ENCODE measurements at places on chromosomes 3 and 15.
A peak's percentile ranks its signal among the peaks of the same experiment; 100 is the strongest.

GRCh38 chr3:155001289-155002010, 78.7 kb upstream of the MME start:
- H3K36me3 ChIP-seq = no peaks in the 10 kb centered on the region
- H3K27me3 ChIP-seq = no peaks in the 10 kb centered on the region
- H3K4me3 ChIP-seq = no peak overlapping the region
- no peaks in the 10 kb centered on the region for H3K4me1 ChIP-seq
- no peak for DNase-seq

- H3K36me3 ChIP-seq = no peaks in the 10 kb centered on the region
- no peak overlapping the region for H3K4me3 ChIP-seq
- DNase-seq = no peak
- H3K27ac ChIP-seq = no peak overlapping the region
These were observed 477.1 kb upstream of the KCNMB2 start for GRCh38 chr3:178059119-178059518.

GRCh38 chr3:185270262-185270955, 16.6 kb upstream of the EHHADH start:
- DNase-seq = peak; percentile 55
- no peak overlapping the region for H3K27ac ChIP-seq
- no peaks in the 10 kb centered on the region for H3K36me3 ChIP-seq
- H3K4me1 ChIP-seq = no peaks in the 10 kb centered on the region
- H3K4me3 ChIP-seq = no peak overlapping the region

DNA sequence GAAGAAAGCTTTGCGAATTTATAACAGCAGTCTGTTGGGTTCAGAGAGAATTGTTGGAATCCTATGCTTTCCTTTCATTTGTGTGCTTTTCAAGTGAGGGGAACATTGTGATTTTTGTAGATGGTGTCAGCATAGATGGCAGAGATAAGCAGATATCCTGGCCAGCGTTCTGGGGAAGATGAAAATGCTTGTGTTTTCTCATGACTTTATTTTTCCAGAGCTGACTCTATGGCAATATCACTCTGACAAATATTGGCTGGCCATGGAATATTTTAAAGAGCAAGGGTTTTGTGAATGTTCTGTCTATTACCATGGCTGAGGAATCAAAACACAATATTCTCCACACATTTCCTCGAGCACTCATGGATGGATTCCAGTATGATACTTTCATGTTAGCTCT, 108.8 kb downstream of the MITF start:
- no peak overlapping the region for H3K27ac ChIP-seq
- DNase-seq = no peak
- H3K4me3 ChIP-seq = no peak overlapping the region
- H3K27me3 ChIP-seq = no peaks in the 10 kb centered on the region

DNA sequence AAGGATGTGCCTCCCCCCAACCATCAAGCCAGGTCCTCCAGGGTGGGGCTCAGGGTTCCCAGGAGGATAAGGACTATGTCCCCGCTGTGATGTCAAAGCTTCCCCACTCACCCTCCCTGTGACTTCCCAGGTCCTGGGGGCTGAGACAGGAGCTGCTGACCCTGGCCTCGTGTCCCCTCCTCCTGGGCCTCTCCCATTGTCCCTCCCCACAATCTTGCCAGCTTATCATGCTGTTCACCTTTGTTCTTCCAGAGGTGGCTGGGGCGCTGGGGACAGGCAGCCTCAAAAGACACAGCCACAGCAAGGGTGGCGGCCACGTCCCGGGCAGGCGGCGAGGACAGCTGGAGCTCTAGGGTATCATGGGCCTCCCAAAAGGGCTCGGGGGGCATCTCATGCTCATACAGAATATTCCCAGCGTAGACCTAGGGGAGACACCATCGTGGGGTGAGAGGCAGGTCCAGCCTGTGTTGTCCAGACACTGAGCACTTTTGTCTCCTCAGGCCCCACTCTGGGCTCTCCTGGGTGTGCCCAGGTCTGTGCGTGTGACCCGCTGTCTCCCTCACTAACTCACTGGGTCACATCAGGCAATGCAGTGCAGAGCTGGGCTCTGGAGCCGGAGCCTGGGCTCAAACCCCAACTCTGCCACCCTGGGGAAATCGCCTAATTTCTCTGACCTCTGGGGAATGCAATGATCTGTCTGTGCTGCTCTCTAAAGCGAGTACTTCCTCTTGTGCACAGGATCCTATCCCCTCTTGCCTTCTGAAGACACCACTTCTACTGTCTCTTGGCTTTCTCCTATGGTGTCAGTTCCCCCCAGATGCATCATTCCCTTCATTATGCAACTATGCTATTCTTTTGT, 30.0 kb downstream of the SNX33 start:
- H3K27me3 ChIP-seq = no peaks in the 10 kb centered on the region
- H3K27ac ChIP-seq = no peak overlapping the region
- peaks cover 2% of the 10 kb centered on the region for H3K4me1 ChIP-seq
- H3K36me3 ChIP-seq = no peaks in the 10 kb centered on the region
- DNase-seq = no peak
- H3K4me3 ChIP-seq = no peak overlapping the region

GRCh38 chr3:45317710-45318109, 70.7 kb upstream of the LARS2 start:
- no peak overlapping the region for H3K27ac ChIP-seq
- DNase-seq = no peak
- H3K4me1 ChIP-seq = peaks cover 11% of the 10 kb centered on the region
- no peaks in the 10 kb centered on the region for H3K27me3 ChIP-seq
- no peaks in the 10 kb centered on the region for H3K36me3 ChIP-seq

DNA sequence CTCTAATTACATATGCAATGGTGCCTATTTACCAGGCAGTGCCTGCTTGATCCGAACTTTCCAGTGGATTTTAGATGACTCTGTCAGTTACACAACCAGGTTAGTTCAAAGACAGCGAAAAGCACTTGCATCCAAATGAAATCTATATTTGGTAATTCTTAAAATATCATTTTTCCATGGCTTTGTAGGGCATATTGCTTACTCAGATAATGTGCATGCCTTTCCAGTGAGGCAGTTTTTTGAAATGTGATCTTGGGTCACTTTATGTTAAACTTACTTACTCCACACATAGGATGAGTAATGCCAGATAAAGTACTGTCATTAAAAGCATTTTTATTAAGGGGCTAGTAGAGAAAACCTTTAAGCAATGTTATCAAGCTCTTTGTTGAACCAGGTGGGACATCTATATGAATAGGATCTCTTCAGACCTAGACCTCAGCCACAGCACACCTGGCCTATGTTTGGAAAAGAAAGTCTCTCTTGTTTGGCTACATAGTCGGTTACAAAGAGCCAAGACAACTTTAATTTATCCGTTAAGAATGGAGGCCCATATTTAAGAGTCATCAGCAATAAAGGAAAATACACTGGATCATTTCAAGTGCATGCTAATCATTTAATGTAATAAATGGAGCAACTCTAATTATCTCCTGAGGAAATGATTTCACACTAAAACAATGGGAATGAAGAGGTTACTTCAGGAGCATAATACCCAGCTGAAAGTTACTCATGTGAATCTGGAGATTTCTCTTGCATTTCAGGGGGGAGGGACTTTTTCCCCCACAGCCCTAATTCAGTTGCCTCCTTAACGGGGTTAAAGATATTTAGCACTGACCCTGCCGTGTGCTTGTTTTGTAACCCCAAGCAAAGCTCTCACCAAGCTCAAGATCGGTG, 56.3 kb upstream of the TMCO5A start:
- H3K4me3 ChIP-seq = no peak overlapping the region
- H3K36me3 ChIP-seq = no peaks in the 10 kb centered on the region
- no peaks in the 10 kb centered on the region for H3K4me1 ChIP-seq
- H3K27ac ChIP-seq = no peak overlapping the region
- DNase-seq = no peak

DNA sequence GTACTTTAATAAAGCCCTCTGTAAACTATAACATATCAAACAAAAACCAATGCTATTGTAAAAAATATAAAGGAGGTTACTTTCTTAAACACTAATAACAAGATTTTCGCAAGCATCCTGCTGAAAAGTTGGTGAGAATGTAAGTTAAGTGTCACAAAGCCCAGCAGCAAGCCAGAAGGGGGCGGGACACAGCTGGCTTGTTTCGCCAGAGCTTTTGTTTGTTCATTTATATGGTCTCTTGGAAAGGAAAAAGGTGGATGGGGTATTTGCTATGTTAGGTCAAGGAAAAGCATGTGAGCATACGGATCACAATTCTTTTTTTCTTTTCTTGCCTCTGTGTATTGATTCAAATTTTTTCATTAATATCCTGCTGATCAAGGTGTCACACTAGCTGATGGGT, 59.9 kb downstream of the HACD2 start:
- no peak for DNase-seq
- no peak overlapping the region for H3K27ac ChIP-seq
- H3K27me3 ChIP-seq = no peaks in the 10 kb centered on the region
- H3K4me1 ChIP-seq = no peaks in the 10 kb centered on the region
- no peak overlapping the region for H3K4me3 ChIP-seq
- no peaks in the 10 kb centered on the region for H3K36me3 ChIP-seq

DNA sequence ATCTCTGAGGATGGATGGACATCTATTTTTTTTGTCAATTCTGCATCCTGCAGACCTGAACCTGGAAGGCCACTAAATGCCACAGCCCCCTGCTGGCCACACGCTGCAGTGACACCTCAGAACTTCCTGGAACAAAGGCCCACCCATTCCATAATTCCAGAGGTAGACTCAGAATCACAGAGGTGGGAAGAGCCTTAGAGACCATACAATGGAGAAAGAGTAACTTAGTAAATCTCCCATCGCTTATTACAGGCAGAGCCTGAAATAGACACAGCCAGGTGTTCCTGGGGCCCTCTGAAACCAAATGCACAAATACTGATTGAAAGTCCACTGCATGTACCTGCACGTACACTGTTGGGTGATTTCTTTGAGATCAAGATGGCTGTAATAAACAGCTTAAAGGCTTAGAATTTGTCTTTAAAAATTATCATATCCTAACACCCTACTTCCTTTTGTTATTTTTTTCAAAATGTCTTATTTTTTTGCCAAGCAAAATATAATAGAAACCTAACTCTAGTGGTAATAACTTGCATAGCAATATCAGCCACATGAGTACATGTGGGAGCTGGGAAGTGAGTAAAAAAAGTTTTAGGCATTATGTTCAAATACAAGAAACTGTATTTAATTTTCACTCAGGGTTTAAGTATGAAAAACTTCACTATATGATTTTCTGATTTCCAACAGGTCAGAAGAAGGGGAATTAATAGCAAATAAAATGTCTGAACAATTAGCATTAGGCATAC, 62.7 kb downstream of the EOMES start:
- DNase-seq = no peak
- H3K27ac ChIP-seq = no peak overlapping the region
- H3K27me3 ChIP-seq = no peaks in the 10 kb centered on the region
- no peak overlapping the region for H3K4me3 ChIP-seq
- peaks cover 3% of the 10 kb centered on the region for H3K4me1 ChIP-seq
- H3K36me3 ChIP-seq = no peaks in the 10 kb centered on the region

DNA sequence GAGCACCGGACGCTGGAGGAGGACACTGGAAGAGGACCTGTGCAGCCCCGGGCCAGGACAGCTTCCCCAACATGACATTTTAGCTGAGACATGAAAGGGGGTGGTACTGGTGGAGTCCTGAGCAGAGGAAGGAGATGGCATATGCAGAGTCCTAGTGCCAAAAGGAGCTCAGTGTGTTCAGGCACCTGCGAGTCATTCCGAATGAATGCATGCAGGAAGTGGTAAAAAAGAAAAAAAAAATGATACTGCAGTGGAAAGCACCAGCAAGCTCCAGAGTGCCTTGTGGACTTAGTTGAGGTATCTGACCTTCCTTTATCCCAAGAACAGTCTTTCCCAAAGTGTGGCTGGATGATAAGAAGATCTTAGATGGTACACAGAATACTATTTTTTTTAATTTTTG, 6.6 kb upstream of the ZNF148 start:
- no peak overlapping the region for H3K27ac ChIP-seq
- H3K4me3 ChIP-seq = no peak overlapping the region
- no peaks in the 10 kb centered on the region for H3K4me1 ChIP-seq
- no peak for DNase-seq
- H3K36me3 ChIP-seq = no peaks in the 10 kb centered on the region
- no peaks in the 10 kb centered on the region for H3K27me3 ChIP-seq

- no peak for DNase-seq
- no peaks in the 10 kb centered on the region for H3K27me3 ChIP-seq
- H3K27ac ChIP-seq = no peak overlapping the region
- no peaks in the 10 kb centered on the region for H3K4me1 ChIP-seq
- no peaks in the 10 kb centered on the region for H3K36me3 ChIP-seq
These were observed 20.7 kb downstream of the TIMP4 start for GRCh38 chr3:12138044-12138443.

DNA sequence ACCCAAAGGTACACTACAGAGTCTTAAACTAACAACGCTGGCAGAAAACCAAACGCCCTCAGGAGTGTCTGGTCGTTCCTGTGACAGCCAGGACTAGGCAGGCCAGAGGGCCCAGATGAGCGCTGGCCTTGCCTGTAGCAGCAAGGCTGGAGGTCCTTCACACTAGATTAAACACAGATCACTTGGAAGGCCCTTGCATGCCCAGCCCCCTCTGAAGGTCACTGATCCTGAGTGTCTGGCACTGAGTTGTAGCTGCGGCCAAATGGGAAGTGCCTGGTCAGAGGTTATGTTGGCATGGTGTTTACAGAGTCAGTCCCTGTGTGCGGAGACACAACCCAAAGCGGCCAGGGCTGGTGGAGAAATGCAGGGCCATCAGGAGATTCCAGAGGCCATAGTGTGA, 58.9 kb downstream of the ZNF621 start:
- H3K27me3 ChIP-seq = no peaks in the 10 kb centered on the region
- no peaks in the 10 kb centered on the region for H3K36me3 ChIP-seq
- no peak overlapping the region for H3K4me3 ChIP-seq
- H3K27ac ChIP-seq = no peak overlapping the region
- no peak for DNase-seq

GRCh38 chr3:159627229-159627628, 361.4 kb upstream of the IL12A start:
- no peaks in the 10 kb centered on the region for H3K36me3 ChIP-seq
- no peaks in the 10 kb centered on the region for H3K4me1 ChIP-seq
- no peak overlapping the region for H3K27ac ChIP-seq

- no peak overlapping the region for H3K27ac ChIP-seq
- DNase-seq = no peak
- peaks cover 15% of the 10 kb centered on the region for H3K4me1 ChIP-seq
- H3K36me3 ChIP-seq = no peaks in the 10 kb centered on the region
These were observed 24.1 kb upstream of the SLC6A1 start for GRCh38 chr3:10968401-10968800.

- H3K27ac ChIP-seq = no peak overlapping the region
- H3K36me3 ChIP-seq = no peaks in the 10 kb centered on the region
- peaks cover 6% of the 10 kb centered on the region for H3K4me1 ChIP-seq
- no peak overlapping the region for H3K4me3 ChIP-seq
These were observed 146.6 kb downstream of the THSD4 start for GRCh38 chr15:71261909-71262308.

- H3K27me3 ChIP-seq = no peaks in the 10 kb centered on the region
- H3K4me1 ChIP-seq = no peaks in the 10 kb centered on the region
- H3K4me3 ChIP-seq = no peak overlapping the region
- no peak overlapping the region for H3K27ac ChIP-seq
- no peak for DNase-seq
These were observed 235.1 kb upstream of the CFAP20DC start for GRCh38 chr3:59284926-59285325.

GRCh38 chr15:95277266-95277665, 1045.9 kb downstream of the MCTP2 start:
- DNase-seq = no peak
- no peaks in the 10 kb centered on the region for H3K4me1 ChIP-seq
- no peaks in the 10 kb centered on the region for H3K36me3 ChIP-seq
